ENCODE measurements at places on chromosomes 12 and 14.
A peak's percentile ranks its signal among the peaks of the same experiment; 100 is the strongest.

DNA sequence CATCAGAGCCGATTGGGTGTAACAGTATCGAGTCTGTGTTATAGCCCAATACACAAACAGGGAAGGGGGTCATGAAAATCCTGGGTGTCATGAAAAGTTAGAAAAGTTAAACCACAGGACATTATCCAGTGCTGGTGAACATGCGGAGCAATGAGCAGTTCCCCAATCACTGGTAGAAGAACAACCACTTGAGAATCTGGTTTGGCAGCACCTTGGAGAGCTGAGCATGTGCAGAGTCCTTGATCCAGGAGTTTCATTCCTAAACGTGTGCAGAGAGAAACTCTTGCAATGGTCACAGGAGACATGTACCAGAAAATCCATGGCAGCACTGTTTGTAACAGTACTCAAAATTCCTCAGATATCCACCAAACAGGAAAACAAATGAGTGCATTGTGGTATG is 23.0 kb upstream of the JDP2 start:
- no peak for DNase-seq

DNA sequence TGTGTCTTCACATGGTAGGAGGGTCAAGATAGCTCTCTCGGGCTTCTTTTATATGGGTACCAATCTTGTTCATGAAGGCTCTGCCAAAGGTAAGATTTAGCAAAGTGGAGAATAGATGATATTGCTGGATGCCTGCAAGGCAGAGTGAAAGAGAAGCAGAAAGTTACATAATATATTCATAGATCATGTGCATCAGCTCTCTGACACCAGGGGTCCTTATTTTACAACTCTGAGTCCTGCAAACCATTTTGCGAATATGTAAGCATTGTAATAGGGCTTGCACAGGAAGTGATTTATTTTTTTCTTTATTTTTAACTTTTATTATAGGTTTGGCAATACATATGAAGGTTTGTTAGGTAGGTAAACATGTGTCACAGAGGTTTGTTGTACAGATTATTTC is 31.8 kb downstream of the CRADD start:
- no peak for DNase-seq

GRCh38 chr14:67837011-67837624 is 17.5 kb downstream of the RAD51B start:
- peak; percentile 15 for DNase-seq

GRCh38 chr12:15677726-15678201 is 111.4 kb downstream of the EPS8 start:
- no peak for DNase-seq

DNA sequence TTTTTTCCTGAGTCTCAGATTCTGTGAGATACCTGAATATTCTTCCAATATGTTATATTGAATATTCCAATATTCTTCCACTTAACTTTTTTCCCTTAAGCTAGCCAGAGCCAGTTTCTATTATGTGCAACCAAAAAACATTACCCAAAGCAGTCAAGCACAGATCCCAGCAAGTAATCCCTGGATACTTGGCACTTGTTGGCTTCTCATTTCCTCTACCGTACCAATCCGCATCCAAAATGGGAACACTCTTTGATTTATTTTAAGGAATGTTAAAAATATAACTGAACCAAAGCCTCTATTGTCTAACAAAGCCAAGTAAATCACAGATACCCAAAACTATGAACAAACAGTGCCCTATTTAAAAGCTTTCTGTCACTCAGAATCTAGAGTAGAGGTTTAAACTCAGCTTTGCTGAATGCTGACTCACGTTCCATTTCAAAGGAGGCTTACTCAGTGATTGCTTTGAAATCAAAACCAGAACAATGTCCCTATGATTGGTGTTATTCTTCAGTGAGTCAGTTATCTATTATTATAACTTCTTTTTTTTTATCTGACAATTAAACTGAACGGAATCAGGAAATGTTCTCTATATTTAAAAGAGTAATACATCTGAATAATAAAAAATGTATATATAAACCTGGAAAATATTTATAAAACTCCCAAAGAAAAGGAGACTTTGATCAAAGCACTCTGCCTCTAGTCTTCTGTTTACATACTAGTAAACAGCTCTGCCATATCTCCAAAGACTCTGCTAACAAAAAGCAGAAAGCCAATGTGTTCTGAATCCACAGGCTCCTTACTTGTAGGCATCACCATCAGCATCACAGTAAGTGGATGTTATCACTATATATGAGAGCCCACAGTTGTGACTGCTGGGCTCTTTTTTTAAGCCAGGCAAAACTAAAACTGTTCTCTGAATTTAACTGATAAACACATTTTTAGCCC is 360.8 kb downstream of the CCDC91 start:
- no peak for DNase-seq

DNA sequence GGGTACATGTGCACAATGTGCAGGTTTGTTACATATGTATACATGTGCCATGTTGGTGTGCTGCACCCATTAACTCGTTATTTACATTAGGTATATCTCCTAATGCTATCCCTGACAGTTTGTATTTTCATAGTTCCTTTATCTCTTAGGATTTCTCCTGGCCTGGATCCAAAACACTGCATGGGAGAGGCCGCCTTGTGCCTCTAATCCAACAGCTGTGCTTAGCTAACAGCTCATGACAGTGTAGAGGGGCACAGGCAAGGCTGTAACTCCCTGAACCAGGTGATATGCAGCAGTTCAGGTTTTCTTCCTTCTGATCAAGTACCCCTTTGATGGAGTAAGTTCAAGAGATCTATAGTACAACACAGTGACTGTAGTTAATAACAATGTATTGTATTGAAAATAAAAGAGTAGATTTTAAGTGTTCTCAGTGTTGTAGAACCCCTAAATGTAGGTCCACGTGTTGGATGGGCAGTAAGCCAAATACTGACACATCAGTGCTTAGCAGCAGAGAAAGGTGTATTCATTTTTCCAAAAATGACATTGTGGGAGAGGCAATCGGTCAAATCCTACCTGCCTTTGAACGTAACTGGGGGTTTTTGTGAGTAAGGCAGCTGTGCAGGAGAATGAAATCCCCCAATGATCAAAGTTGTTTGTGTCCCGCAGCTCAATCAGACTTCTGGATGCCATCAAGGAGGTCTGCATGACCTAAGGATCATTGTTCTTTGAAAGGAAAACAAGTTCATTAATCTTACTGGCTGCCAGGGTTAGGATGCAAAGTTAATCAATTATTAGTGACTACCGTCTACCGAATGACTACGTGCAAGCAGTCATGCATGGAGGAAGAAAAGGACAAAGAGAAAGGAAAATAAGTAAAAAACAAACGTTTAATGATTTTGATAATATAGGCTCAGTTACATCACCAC is 89.3 kb upstream of the FGD4 start:
- DNase-seq = no peak

DNA sequence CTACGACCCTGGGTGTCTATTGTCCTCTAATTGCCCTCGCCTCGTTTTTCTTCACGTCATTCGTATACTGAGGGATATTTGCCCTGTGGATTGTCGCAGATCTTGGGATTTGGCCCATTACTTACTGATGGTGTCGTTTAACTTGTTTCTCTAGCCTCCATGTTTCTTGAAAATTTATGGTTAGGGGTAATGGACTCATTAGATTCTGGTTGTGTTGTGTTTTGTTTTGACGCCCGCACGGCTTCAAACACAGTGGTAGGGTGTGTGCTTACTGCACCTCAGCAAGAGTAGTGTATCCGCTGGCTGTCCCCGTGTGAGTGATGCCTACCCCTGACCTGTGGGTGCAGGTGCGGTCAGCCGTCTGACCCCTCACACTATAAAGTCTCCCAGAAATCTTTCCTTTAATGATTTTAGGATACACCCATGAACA is 874 bp upstream of the RNU6-8 start:
- no peak for DNase-seq

DNA sequence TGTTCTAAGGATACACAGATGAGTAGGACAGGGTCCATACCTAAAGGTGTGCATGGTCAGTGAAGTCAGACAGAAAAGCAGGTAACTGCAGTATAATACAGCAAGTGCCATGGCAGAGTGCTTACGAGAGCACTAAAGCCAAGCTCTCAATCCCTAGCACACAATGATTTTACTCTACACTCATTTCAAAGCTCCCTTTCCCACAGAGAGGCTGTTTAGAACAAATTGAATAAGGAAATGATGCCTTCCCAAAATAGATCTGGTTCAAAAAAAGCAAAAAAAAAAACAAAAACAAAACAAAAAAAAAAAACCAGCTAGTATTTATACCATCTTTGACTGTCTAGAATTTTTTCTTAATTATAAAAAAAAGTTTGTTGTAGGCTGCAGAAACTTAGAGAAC is 74.1 kb downstream of the HECTD4 start:
- no peak for DNase-seq

DNA sequence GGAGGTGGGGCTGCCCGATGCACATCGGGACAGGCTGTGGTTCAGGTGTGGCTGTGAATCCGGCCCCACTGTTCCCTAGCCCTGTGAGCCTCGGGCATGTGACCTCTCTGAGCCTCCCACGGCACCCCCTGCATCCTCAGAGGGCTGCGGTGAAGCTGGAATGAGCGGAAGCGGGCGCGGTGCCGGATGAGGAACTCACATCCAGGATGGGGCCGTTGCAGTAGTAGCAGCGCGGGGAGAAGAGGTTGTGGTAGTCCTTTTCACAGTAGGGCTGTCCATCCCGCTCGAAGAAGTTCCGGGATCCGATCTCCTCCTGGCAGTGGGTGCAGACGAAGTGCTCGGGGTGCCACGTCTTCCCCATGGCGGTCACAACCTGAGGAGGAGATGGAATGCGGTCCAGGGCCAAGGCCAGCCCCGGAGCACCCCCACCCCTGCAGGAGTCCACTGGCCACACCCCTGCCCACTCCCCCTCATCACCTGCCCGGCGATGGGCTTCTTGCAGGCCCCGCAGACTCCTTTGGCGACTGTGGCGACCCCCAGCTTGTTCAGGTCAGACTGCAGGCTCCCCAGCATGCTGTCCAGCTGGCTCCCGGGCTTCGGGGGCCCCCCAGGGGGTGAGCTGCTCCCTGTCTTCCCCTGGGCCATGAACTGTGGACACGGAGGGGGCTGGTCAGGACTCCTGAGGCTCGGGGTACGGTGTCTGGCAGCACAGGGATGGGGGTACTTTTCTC is 13.9 kb upstream of the RPLP0 start:
- DNase-seq = no peak

DNA sequence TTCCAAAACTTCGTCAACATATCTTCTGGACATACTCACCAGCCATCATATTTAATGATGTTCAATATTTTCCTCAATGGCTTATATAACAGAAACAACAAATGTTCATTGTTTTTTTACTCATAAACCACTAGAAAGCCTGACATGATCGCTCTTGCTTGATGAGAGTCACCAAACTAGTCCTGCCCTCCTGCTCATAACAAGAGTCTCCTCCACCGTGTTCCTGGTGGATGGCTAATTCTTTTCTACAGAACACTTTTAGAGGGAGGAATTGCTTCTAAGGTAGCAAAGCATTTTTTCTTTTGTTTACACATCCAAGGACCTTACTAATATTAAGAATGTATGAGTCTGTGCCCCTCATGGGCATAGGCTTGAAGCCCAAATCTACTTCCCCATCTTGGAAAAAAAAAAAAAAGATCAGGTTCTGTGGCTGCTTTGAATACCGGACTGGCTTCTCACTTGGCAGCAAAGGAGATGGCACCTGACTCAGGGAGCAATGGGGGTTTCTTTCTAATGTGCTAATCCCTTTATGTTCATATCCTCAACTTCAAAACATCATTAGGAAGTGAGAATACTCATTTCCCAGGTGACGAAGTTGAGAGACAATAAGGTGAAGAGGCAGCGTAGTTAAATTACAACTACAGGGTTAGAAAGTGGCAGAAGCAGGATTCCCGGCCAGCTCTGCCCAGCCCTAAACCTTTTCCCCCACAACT is 188.8 kb downstream of the EPS8 start:
- DNase-seq = no peak

DNA sequence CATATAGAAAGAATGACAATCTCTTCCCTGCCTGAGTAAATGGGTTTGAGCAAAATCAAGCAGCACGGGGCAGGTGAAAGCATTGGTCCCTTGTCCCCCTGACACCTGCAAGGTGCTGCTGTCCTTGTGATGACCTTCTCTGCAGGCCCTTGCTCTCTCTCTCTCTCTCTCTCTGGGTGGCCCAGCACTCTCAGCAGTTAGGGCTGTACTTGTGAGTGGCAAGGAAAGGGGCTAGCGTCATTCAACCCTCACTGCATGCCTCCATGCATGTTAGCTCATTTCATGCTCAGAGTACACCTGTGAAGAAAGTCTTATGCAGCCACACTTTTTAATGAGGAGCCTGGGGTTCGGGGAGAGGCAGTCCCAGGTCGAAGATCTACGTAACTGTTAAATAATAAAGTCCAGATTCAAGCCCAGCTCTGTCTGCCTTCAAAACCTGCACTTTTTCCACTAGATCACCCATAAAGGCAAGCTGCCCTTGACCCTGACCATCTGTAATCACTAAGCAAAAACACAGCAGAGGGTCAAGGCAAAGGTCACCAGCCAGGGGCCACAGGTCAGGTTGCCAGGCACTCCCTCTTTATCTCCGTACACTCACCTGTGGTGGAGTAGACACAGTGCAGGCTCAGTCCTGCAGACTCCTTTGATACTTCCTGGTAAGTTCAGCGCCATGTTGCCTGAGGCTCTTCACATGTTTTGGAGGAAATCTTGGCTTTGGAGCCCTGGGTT is 44.9 kb upstream of the CLMN start:
- no peak for DNase-seq

GRCh38 chr14:103213331-103213730 is 90.1 kb downstream of the TNFAIP2 start:
- DNase-seq = no peak

DNA sequence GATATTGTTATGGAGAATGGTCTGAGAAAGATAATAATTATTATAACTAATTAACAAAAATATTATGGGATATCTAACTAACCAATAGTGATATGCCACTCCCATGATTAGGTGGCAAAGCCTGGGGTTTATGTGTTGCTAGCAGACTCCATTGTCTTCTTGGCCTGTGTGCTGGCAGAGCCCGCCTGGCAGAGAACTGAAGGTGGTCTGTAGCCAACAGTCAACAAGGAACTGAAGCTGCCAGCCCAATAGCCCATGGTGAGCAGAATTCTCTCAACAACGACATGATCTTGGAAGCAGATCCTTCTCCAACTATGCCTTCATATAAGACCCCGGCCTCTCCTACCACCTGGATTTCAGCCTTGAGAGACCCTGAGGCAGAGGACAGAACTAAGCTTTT is 258.8 kb downstream of the SLC15A4 start:
- DNase-seq = no peak

DNA sequence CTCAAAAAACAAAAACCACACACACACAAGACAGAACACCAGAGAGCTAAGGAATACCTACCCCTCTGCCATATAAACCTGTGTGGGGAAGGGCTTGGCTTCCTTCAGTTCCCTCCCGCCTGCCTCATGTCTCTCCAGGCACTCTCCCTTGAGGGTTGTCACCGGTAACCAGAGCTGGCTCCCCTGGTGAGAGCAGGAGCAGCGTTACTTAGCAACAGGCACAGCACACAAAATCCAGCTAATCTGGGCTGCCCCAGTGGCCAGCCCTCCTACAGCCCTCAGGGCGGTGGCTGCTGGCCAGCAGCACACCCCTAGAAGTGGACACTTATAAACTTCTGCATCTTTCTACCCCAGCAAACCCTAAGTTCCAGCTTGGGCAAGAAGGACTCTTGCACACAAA is 21.6 kb upstream of the NR4A1 start:
- DNase-seq = no peak
